NCI-H1092 treated with DMSO at 0.1 percent for 48 hours (cell line): ENCODE measurements at places on chromosomes 6 and 20.

DNA sequence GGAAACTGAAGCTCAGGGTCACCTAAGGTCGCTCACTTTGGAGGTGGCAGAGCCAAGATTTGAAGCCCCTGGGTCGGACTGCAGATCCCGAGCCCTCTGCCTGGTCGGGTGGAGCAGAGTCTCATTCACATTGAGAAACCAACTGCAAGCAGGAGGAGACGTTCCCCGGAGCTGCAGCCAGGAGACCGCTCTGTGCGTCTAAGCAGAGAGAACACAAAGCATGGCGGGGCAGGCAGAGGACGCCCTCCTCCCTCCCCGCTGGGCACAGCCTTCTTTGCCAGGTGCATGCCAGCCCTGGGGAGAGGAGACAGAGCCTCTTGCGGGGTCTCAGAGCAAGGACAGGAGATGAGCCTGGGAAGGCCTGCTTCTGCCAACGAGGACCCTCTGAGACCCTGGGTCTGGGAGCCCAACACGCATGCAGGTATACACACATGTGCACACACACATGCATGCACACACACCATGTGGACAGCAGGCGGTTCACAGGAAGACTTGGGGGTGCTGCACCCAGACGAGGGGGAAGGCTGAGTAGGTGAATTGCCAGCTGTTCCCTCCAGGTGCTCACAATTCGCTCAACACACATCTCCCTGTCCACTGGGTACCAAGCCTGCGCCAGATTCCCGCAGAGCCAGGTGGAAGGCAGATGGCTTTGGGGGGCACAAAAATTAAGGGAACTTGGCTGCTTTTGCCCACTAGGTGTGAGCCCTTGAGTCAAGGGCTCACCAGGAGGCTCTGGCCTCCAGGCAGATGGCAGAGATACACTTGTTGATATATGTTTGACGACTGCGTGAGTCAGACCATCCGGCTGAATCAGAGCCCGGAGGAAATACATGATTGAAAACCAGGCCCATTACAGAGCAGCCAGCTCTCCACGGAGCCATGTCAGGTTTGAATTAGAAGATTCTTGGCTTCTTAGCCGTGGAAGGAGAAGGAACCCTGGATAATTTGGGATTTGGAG is 5.5 kb upstream of the NTSR1 start:
- no peak for DNase-seq

GRCh38 chr6:144809120-144809519 is 524.0 kb downstream of the UTRN start:
- no peak for DNase-seq

- no peak for DNase-seq
Observed at GRCh38 chr6:119541132-119541905, 191.8 kb upstream of the MAN1A1 start.

- no peak for DNase-seq
Observed at GRCh38 chr6:16277101-16277981, 39.0 kb downstream of the GMPR start.

GRCh38 chr6:136962661-136963060 is 40.6 kb downstream of the SLC35D3 start:
- DNase-seq = peak; percentile 85

DNA sequence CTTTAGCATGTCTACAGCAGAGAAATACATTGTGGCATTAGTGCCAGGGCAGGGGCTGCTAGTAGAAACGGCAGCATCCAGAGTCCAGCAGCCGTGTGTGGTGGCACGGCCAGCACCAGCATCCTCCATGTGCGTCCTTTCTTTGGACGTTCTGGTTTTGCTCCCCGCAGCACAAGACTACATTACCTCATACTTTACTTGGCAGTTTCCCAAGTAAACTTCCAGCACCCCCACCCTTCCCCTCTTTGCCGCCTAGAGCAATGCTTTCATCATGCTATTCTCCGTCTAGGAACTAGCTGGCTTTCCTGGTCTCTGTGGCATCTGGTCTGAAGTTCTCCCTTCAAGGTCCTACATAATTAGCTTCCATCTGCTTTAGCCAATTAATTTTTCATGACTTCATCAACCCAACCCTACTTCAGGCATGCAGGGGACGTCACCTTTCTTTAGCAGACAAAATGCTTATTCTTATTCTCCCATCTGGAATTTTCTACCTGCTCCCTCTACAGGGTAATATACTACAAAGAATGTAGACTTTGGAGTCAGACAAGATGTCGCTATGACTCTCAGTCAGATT is 67.6 kb downstream of the BLOC1S5 start:
- no peak for DNase-seq

GRCh38 chr20:52805296-52805571 is 166.9 kb upstream of the TSHZ2 start:
- no peak for DNase-seq

DNA sequence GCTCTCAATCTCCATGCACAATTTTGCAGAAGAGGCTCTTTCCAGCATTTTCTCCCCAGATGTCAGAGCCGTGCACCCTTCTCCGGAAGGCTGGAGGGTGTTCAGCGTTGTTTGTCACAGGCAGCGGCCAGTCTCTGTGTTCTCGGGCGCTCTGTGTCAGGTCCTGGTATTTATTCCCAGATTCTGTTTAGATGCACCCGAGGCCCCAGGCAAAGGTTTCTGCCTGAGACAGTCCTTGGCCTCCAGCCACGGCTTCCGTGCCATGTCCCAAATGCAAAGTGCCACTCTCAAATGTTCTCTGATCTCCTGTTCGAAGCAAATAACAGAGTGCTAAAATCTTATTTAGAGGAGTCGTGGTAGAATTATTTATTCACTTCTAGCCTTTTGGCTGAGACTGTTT is 140.3 kb upstream of the AGPAT4 start:
- no peak for DNase-seq

DNA sequence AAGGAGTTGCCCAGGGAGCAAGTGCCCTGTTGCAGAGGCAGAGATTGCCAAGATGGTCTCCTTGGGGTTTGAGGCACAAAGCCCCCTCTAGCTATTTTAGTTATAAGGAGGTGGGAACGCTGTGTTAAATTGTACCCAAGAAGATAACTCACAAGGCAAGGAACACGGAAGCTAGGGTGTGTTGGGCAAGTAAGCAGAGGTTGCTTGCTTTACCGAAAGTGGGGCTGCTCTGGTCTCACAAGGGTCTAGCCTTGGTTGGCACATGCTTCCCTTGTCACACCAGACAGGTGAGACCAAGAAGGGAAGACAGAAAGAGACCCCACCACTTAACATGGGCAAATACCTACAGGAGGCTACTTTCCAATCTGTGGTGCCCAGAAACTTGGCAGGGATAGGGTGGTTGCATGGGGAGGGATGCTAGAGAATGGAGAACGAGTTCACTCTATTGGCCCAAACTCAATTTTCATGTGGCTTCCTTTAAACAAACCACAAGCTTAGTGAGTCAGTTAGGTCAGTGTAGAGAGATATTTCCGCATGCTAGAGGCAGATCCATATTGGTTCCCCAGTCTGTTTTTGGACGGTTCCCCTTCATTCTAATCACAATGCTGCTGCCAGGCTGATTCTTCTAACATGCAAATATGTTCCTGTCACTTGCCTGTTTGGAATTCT is 42.4 kb downstream of the PLAGL1 start:
- DNase-seq = no peak

DNA sequence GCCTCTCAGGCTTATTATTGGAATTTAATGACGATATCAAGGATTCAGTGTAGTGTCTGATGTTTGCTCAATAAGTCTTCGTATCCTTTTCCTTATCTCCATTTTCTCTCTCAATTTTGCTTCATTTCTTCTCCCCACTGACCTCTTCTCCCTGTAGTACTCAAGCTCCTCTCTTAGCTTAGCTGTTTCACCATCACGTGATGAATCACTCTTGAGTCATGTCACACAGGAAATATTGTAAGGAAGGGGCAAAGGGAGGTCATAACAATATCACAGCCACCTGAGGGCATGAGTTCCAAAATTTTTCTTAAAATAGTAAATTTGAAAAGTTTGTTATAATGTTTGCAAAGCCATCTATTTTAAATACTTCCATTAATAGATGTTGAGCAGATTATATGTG is 392.2 kb upstream of the MARCKS start:
- no peak for DNase-seq

- no peak for DNase-seq
Observed at GRCh38 chr20:41615110-41615509, 3.1 kb downstream of the CHD6 start.

- DNase-seq = no peak
Observed at GRCh38 chr6:142740449-142740848, 204.5 kb downstream of the HIVEP2 start.

GRCh38 chr6:116492331-116493067 is 18.9 kb upstream of the CALHM5 start:
- no peak for DNase-seq

DNA sequence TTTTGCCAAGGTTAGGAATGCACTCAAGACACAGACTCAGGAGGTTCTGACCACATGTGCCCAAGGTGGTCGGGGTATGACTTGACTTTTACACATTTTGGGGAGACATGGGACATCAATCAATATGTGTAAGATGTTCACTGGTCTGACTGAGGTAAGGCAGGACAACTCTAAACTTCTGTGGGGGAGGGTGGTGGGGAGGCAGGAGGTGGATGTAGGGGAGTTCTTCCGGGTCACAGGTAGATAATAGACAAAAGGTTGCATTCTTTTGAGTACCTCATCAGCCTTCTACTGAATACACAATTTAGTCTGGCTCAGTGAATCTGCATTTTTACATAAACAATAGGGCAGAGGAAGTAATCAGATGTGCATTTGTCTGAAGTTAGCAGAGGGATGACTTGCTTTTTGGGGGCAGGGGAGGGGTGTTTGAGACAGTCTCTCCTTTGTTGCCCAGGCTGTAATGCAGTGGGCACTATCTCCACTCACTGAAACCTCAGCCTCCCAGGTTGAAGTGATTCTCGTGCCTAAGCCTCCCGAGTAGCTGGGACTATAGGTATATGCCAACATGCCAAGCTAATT is 10.9 kb downstream of the ECHDC1 start:
- no peak for DNase-seq

DNA sequence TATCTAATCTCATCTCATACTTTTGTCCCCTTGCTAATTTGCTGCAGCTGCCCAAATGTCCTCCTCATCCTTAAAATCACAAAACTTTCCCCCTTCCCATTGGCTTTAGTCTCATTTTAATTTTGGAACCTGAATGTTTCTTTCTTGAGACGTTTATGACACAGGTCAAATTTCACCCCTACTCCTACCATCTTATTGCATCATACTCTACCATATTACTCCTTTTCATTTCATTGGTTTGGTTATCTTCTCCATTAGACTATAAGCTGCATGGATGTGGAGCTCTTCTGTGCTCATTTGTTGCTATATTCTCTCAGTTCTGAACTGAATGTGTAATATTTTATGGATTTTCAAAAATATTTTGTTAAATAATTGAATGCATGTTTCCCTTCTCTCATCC is 688.6 kb downstream of the CBLN4 start:
- no peak for DNase-seq

DNA sequence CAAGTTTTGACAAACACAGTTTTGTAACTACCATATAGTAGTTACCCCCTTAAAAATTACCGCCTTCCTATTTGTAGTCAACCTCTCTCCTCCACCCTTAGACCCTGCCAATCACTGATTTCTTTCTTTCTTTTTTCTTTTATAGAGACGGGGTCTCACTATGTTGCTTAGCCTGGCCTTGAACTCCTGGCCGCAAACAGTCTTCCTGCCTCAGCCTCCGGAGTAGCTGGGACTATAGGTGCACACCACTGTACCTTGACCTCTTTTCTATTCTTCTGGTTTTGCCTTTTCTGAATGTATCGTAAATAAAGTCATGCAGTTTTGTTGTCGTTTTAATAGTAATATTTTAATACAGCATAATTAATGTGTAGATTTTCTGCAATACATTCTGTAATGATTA is 460.3 kb downstream of the EPM2A start:
- no peak for DNase-seq

- DNase-seq = no peak
Observed at GRCh38 chr6:125748406-125749172, 843 bp upstream of the HEY2 start.

- DNase-seq = no peak
Observed at GRCh38 chr6:89281779-89282246, 33.3 kb downstream of the GABRR2 start.

DNA sequence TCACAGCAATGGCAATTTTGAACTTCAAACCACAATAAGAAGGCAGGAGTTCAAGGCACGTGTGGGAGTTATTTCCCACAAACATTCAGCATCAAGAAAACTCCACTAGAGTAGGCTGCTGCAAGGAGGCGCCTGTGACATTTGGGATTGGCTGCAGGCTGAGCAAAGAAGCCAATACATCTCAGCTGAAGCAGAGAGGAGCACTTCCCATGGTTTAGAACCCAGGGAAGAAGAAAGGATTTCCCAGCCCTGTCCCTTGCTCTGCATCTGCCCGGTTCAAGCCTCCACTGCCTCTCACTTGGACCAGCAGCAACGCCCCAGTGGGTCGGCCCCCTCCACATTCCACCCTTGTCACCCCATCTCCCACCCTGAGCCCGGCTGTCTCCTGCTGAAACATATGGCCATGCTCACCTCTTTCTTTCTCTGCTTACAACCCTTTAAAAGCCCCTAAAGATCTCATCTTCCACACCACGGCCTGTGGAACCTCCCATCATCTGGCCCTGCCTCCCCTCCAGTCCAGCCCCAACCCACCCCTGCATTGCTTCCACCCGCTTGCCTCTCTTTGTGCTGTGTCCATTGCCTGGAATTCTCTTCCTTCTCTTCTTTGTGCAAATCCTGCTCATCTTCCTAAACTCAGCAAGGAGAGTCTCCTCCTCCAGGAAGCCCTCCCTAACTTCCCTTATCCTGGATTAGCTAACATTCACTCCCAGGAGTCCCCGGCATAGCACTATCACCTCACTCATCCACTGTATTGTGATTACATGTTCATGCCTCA is 128.3 kb downstream of the ANKRD60 start:
- no peak for DNase-seq

DNA sequence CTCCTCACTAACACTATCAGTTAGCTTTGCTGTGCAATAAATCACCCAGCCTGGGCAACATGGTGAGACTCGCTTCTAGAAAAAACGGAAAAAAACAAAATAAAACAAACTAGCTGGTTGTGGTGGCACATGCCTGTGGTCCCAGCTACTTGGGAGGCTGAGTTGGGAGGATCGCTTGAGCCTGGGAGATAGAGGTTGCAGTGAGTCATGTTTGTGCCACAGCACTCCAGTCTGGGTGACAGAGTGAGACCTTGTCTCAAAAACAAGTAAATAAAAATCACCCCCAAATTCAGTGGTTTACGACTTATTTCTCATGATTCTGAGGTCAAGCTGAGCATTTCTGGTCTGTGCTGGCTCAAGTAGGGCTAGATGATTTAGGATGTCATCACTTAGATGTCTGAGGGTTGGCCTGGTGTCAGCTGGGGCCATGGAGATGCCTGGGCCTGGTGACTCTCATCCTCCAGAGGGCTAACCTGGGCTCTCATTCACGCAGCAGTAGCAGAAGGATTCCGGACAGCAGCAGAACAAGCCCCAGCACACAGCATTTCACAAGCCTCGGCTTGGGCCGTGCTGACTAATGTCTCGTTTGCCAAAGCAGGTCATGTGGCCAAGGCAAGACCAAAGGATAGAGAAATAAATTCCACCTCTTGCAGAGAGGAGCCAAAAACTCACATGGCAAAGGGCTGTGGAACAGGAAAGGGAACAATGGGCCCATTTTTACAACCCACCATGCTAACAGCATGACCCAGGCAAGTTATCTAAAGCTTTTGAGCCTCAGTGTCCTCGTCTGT is 32.5 kb downstream of the MGME1 start:
- DNase-seq = no peak

- DNase-seq = no peak
Observed at GRCh38 chr6:109008054-109008453, 86.6 kb downstream of the SESN1 start.

- DNase-seq = no peak
Observed at GRCh38 chr6:14944593-14944992, 301.3 kb upstream of the JARID2 start.
